ENCODE measurements at places on chromosomes 3 and 15.

- DNase-seq: peak; percentile 40
These were observed 583 bp upstream of the C3orf49 start for GRCh38 chr3:63818282-63819150.

DNA sequence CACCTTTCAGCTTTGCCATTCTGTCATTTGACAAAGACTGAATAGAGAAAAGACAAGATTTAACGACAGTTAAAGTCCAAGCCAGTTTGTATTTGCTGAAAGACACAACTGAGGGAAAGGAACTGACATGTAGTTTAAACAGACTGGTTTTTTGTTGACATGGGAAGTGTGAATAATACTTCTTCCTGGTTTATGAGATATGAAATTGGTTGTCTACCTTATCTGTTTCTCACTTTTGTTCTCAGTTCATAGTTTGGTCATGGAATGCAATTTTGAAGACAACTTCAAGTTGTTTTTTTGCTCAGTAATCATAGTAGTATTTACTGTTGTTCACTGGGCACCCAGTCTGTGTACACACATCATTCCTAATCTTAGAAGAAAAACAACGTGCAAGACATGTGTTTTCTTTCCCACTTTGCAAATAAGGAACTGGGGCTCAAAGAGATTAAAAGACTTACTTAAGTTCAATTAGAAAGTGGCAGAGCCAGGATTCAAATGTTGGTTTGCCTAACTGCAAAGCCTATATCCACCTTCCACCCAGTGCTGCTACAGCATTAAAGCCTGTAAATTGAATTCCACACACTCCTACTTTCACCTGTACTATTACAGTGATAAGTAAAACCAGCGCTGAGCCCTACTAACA lies 103.5 kb downstream of the LPP start:
- DNase-seq: peak; percentile 24

DNA sequence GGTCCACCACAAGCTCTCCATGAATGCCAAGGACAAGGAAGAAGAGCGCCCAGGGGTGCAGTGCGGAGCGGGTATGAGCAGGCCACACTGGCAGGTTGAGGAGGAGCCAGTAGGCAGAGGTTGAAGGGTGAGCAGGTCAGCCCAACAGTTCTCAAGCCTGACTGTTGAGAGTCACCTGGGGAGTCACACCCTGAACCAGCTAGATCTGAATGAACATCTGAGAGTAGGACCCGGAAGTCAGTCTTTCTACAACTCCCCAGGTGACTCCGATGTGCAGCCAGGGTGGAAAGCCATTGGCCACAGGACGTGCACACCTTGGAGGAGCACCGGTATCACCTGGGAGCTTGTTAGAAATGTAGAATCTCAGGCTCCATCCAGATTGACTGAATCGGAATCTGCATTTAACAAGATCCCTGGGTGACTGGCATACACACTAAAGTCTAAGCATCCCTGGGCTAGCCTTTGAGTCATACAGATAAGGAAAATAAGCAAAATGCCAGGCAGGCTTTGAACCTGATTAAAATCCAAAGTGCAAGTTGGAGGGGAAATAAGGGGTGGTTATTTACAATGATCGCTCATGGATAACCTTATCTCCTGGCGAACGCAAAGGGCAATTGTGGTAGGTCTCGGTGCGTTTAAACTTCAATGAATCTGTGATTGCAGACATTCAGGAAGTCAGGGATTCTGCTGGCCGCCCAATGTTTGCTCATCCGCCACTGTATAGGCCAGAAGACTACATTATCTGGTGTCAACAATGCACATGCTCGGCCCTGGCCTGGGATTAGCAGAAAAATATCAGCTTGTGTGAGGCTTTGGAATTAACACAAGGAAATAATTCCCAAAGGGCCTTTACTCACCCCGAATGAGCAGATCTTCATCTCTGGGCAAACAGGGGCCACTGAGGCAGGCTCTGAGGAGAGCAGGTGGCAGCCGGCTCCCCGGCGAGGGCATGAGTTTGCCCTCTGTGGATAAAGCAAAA lies 11.7 kb upstream of the LYZL4 start:
- DNase-seq: no peak

DNA sequence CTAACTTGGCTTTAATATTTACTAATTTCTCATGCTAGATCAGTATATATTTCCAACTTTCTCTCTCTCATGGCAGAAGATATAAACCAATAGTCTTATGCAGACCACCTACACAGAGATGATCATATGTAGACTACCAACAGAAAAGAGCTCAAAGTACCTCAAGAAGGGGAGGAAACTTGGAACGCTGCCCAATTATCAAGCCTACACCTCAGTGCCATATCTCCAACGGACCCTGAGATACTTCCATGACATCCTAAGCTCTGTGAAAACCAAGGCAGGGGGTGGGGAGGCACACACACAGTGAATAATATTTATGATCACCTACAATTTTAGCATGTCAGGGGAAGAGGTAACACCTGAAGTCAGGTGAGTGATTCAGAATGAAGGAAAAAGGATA lies 100.6 kb downstream of the STAG1 start:
- DNase-seq: no peak

- DNase-seq: no peak
These were observed 74.0 kb upstream of the LIPC start for GRCh38 chr15:58357529-58358476.

DNA sequence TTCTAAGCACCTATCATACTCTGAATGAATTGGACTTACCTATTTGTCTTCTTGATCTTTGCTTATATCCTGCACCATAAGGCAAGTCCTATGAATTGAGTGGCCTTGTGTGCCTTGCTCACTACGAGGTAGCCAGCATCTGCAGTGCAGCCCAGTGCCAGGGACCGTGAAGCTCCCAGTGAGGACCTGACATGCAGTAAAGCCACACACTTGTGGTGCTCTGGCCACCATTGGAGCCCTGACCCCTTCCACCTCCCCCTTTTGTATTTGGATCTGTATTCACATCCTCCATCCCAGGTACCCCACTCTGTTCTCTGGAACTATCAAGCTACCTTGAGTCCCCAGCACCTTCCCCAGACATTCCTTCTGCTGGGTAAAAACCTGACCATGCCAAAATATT lies 52.1 kb downstream of the BSN start:
- no peak for DNase-seq

DNA sequence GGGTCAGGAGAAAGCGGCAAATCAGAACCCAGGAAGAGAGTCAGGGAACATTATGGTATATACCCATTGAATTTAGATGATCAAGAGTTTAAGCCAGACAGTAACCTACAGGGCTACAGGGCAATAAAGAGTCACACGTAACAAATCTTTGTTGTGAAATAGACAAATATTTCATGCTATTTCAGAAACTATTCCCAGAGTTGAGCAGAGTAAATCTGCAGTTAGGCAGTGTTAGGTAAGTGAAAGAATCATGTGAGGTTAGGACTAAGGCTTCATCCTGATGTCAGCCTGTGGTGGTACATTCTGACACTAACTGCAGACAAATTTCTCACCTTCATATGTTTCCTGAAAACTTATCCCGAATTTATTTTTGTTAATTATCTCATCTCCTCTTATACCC lies 153.0 kb downstream of the UBE2E2 start:
- DNase-seq: no peak

DNA sequence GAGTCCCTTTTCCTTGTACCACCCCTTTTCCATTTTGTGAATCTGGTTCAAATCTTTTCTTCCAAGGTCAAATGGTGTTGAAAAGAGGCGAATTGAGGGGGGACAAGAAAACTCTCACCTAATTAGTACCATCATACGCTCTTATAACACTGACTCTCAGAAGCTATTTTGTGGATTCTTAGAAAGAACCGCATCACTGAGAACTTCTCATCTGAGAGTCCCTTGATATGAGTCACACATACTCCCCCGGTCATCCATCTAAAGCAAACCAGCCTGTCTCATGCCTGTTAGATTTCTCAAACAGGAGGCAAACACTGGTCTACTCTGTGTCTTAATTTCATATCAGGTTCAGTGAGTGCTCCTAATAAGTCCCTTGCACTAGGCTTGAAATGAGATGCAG lies 76.5 kb upstream of the SPRED1 start:
- DNase-seq: no peak

GRCh38 chr3:109952924-109953323 lies 615.6 kb upstream of the DPPA4 start:
- no peak for DNase-seq

- DNase-seq: no peak
These were observed 55.3 kb upstream of the P2RY1 start for GRCh38 chr3:152779653-152780052.

All from PC-9 (cell line).